ENCODE measurements at places on chromosomes 2 and 18. TPM values are rescaled to one million over a fixed set of nuclear protein-coding genes. Genes with fewer than 3 reads are reported as not detected.

Gene PRSS56
- 0.38 TPM for total RNA-seq

Gene KCNK3
- 0.08 TPM for total RNA-seq

Gene CRYGC
- not detected for total RNA-seq

Gene VSNL1
- not detected for total RNA-seq

Gene TCF7L1
- 8.5 TPM for total RNA-seq

Gene EMILIN1
- 87.7 TPM for total RNA-seq

Gene DPYSL5
- total RNA-seq: 1.2 TPM

Gene SH3RF3
- total RNA-seq: 0.30 TPM

Gene DTNA
- total RNA-seq: 12.4 TPM

Gene FBLN7
- not detected for total RNA-seq

- no peaks in the 10 kb centered on the region for H3K27me3 ChIP-seq
- DNase-seq: no peak
- H3K36me3 ChIP-seq: no peaks in the 10 kb centered on the region
- H3K27ac ChIP-seq: no peak overlapping the region
Observed at GRCh38 chr2:95276244-95276887, 2.1 kb downstream of the PROM2 start.

DNA sequence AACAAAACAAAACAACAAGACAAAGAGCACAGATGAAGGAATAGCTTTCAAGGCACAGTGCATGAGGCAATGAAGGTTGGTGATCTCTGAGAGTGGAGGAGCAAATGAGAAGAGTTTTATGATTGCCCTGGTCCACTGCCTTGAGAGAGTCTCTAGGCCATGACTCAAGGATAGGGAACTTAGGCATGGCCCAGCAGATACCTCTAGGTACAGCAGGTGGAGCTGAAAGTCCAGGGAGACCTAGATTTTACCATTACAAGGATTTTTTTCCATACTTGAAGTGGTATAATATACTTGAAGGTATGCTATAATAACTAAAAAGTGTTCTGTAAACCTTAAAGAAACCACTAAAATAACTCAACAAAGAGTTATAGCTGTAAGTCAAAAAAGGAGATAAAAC, 239.5 kb upstream of the KLHL29 start:
- no peaks in the 10 kb centered on the region for H3K27me3 ChIP-seq
- DNase-seq: no peak
- H3K27ac ChIP-seq: no peak overlapping the region
- H3K4me1 ChIP-seq: no peaks in the 10 kb centered on the region
- no peak overlapping the region for H3K4me3 ChIP-seq

DNA sequence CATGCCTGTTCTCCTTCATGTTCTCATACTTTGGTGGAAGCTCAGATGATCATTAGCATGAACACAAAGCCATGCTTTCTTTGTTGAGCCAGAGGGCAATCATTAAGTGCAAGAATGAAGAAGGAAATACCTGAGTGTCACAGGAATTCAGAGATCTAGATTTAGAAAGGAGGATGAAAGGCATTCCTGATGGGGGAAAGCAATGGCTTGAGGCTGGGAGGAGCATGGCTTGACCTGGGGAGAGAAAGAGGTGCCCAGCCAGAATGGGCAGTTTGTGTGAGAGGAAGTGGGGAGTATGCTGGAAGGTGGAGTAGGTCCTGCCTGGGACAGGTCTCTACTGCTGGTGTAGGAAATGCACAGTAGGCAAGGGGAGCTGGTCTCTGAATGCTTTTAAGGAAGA, 35.1 kb downstream of the SLC4A3 start:
- H3K4me1 ChIP-seq: no peaks in the 10 kb centered on the region
- H3K36me3 ChIP-seq: no peaks in the 10 kb centered on the region
- no peak overlapping the region for H3K4me3 ChIP-seq
- no peak for DNase-seq
- H3K27ac ChIP-seq: no peak overlapping the region
- no peaks in the 10 kb centered on the region for H3K27me3 ChIP-seq

- no peak overlapping the region for H3K27ac ChIP-seq
- no peak for DNase-seq
- H3K4me3 ChIP-seq: no peak overlapping the region
- H3K27me3 ChIP-seq: peaks cover 11% of the 10 kb centered on the region
Observed at GRCh38 chr2:240351826-240352426, 83.5 kb upstream of the GPC1 start.

- no peak overlapping the region for H3K27ac ChIP-seq
- peak; percentile 56 for DNase-seq
- H3K4me3 ChIP-seq: no peak overlapping the region
- H3K36me3 ChIP-seq: no peaks in the 10 kb centered on the region
- H3K4me1 ChIP-seq: peaks cover 12% of the 10 kb centered on the region
Observed at GRCh38 chr2:96400049-96401000, 64.8 kb downstream of the NCAPH start.

DNA sequence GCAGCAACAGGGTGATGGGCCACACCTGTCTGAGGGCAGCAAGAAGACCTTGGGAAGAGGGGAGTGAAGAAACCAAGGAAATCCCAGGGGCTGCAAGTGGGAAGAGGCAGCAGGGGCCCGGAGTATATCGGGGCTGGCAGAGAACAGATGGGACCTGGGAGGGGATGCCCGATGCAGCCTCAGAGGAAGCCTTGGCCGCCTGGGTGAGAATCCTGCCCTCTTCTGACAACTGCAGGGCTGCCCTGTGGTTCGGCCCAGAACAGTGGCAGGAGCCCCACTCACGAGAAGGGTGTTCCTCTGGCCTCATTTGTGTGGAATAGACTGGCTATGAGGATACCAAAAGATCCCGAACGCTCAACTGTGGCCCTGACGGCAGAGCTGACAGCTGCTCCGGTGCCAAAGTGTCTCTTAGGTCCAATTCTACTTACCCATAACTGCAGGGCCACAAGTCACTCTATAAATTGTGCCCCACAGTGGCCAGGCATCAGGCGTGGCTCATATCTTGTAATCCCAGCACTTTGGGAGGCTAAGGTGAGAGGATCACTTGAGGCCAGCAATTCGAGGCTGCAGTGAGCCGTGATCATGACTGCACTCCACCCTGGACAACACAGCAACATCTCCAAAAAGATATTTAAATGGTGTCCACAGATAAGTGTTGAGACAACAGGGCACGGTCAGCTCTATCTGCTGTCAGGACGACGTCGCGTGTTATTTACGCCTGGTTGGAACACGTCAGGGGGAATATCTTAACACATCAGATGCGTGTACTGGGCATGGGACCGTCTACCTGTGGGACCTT, 23.6 kb upstream of the ID2 start:
- no peak overlapping the region for H3K27ac ChIP-seq
- peaks cover 16% of the 10 kb centered on the region for H3K27me3 ChIP-seq
- peaks cover 4% of the 10 kb centered on the region for H3K4me1 ChIP-seq
- H3K4me3 ChIP-seq: no peak overlapping the region
- DNase-seq: no peak

GRCh38 chr2:151156431-151156830, 105.2 kb downstream of the RBM43 start:
- H3K4me3 ChIP-seq: no peak overlapping the region
- H3K36me3 ChIP-seq: no peaks in the 10 kb centered on the region
- H3K4me1 ChIP-seq: no peaks in the 10 kb centered on the region
- DNase-seq: no peak
- H3K27me3 ChIP-seq: no peaks in the 10 kb centered on the region

- DNase-seq: peak; percentile 27
- H3K4me1 ChIP-seq: no peaks in the 10 kb centered on the region
- no peaks in the 10 kb centered on the region for H3K27me3 ChIP-seq
Observed at GRCh38 chr2:86747711-86748639, 27.9 kb downstream of the RMND5A start.

GRCh38 chr2:96185516-96185915, 23.1 kb downstream of the STARD7 start:
- no peak overlapping the region for H3K27ac ChIP-seq
- no peaks in the 10 kb centered on the region for H3K4me1 ChIP-seq
- peaks cover 59% of the 10 kb centered on the region for H3K36me3 ChIP-seq
- no peaks in the 10 kb centered on the region for H3K27me3 ChIP-seq
- no peak overlapping the region for H3K4me3 ChIP-seq

DNA sequence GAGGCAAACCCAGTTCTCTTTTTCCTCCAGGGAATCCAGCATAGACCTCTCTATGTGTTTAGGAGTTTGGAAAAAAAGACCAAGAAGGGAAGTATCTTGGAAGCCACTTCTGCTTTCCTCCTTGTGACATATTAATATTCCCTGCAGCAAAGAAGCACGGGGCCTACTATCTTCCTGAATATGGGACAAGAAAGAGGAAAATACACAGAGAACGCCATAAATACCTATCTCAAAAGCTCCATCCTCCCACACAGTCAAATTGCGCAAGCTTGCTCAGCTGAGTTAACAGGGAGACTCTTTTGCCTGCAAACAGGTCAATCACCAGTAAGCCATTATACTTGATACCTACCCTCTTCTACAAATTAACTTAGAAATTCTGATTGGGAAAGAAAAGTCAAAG, 16.7 kb upstream of the RAPH1 start:
- no peak for DNase-seq
- no peaks in the 10 kb centered on the region for H3K4me1 ChIP-seq
- no peak overlapping the region for H3K4me3 ChIP-seq
- H3K27me3 ChIP-seq: no peaks in the 10 kb centered on the region
- no peaks in the 10 kb centered on the region for H3K36me3 ChIP-seq
- no peak overlapping the region for H3K27ac ChIP-seq

GRCh38 chr2:226295123-226295522, 504.5 kb downstream of the IRS1 start:
- H3K27me3 ChIP-seq: no peaks in the 10 kb centered on the region
- no peak overlapping the region for H3K27ac ChIP-seq
- H3K4me3 ChIP-seq: no peak overlapping the region
- DNase-seq: no peak
- H3K36me3 ChIP-seq: no peaks in the 10 kb centered on the region

- no peaks in the 10 kb centered on the region for H3K27me3 ChIP-seq
- H3K27ac ChIP-seq: no peak overlapping the region
- no peaks in the 10 kb centered on the region for H3K36me3 ChIP-seq
- no peak for DNase-seq
- no peaks in the 10 kb centered on the region for H3K4me1 ChIP-seq
Observed at GRCh38 chr2:167964650-167965413, 282.6 kb downstream of the STK39 start.

DNA sequence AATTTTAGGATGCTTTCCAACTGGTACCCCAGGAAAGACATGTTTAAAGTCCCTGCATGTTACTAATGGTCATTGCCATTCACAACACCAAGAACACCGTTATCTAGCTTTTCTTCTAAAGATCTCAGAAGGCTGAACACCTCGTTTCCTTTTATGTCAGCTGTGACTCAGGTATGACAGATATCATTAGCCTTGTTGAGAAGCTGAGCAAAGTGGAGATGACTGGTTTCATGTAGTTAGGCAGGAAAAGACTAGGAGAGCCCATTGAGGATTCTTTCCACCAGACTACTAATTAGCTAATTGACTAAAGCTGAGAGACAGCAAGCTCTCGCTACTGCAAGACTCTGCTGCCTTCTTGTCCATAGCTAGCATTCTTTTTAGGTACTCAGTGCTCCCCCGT, 32.0 kb upstream of the ARL5A start:
- no peaks in the 10 kb centered on the region for H3K36me3 ChIP-seq
- H3K27ac ChIP-seq: no peak overlapping the region
- no peak for DNase-seq

- H3K4me3 ChIP-seq: peak overlapping the region; percentile 23
- H3K4me1 ChIP-seq: peaks cover 9% of the 10 kb centered on the region
- H3K36me3 ChIP-seq: no peaks in the 10 kb centered on the region
- DNase-seq: no peak
- H3K27ac ChIP-seq: no peak overlapping the region
Observed at GRCh38 chr2:211494085-211494484, 937.7 kb downstream of the CPS1 start.

- no peak for DNase-seq
- no peaks in the 10 kb centered on the region for H3K4me1 ChIP-seq
- no peak overlapping the region for H3K27ac ChIP-seq
- peaks cover 9% of the 10 kb centered on the region for H3K36me3 ChIP-seq
- no peak overlapping the region for H3K4me3 ChIP-seq
- H3K27me3 ChIP-seq: no peaks in the 10 kb centered on the region
Observed at GRCh38 chr2:159194241-159194640, 92.3 kb downstream of the WDSUB1 start.

Measured in SJCRH30 (cell line).